A549 treated with CORT108297 at 1 μM for 4 hours (cell line): ENCODE measurements at places on chromosomes 7 and 10. TPM values are rescaled to one million over a fixed set of nuclear protein-coding genes. Genes with fewer than 3 reads are reported as not detected.

The SPDYE8 gene
- total RNA-seq, result not detected in 5 replicates

The SDHAF3 gene
- 20.5 to 42.5 TPM (median 21.2 TPM) in 5 replicates for total RNA-seq

The ELFN1 gene
- total RNA-seq, result 0.35 to 0.48 TPM (median 0.37 TPM) in 5 replicates

The HIP1 gene
- 14.0 to 20.4 TPM (median 19.3 TPM) in 5 replicates for total RNA-seq

The PLXNA4 gene
- 0.97 to 1.9 TPM (median 1.4 TPM) in 5 replicates for total RNA-seq

The PAOX gene
- 1.7 to 2.4 TPM (median 2.1 TPM) in 5 replicates for total RNA-seq

The SEMA3D gene
- 0.05 to 0.06 TPM (median 0.06 TPM) in 3 of 5 replicates, not detected in the others for total RNA-seq

The PRSS37 gene
- total RNA-seq, result not detected in 5 replicates

The PON1 gene
- 0.29 to 1.2 TPM (median 0.68 TPM) in 5 replicates for total RNA-seq

The UFSP1 gene
- total RNA-seq, result 3.7 to 7.5 TPM (median 5.2 TPM) in 5 replicates

The ASZ1 gene
- not detected in 5 replicates for total RNA-seq

The PARG gene
- total RNA-seq, result 15.2 to 22.1 TPM (median 18.6 TPM) in 5 replicates

The FFAR4 gene
- total RNA-seq, result 0.14 to 0.25 TPM (median 0.22 TPM) in 5 replicates

The SMKR1 gene
- total RNA-seq, result 11.8 to 13.3 TPM (median 12.4 TPM) in 5 replicates

The SYT15B gene
- total RNA-seq, result 2.7 to 4.2 TPM (median 3.7 TPM) in 5 replicates

The SND1 gene
- 104 to 109 TPM (median 107 TPM) in 5 replicates for total RNA-seq

The SPDYE1 gene
- not detected in 5 replicates for total RNA-seq

The ACBD7 gene
- total RNA-seq, result 0.72 to 1.1 TPM (median 0.80 TPM) in 5 replicates

The PITX3 gene
- total RNA-seq, result 0.37 to 0.51 TPM (median 0.43 TPM) in 5 replicates

The BICC1 gene
- total RNA-seq, result 18.0 to 27.3 TPM (median 21.2 TPM) in 5 replicates

The MINPP1 gene
- 26.3 to 29.0 TPM (median 26.5 TPM) in 5 replicates for total RNA-seq

The ZNF775 gene
- 4.6 to 7.6 TPM (median 6.5 TPM) in 5 replicates for total RNA-seq

The GRB10 gene
- 62.2 to 77.3 TPM (median 70.1 TPM) in 5 replicates for total RNA-seq

The DRGX gene
- total RNA-seq, result 0.06 to 0.09 TPM in 2 of 5 replicates, not detected in the others

The LRRTM3 gene
- total RNA-seq, result not detected in 5 replicates

The NPC1L1 gene
- total RNA-seq, result 0.01 to 0.08 TPM (median 0.06 TPM) in 5 replicates

The ANKMY2 gene
- 13.1 to 15.7 TPM (median 14.5 TPM) in 5 replicates for total RNA-seq

The SEMA4G gene
- 8.0 to 10.4 TPM (median 9.7 TPM) in 5 replicates for total RNA-seq

The GNAI1 gene
- total RNA-seq, result 32.5 to 39.0 TPM (median 36.2 TPM) in 5 replicates

The LBX1 gene
- total RNA-seq, result not detected in 5 replicates

The GSTO2 gene
- total RNA-seq, result 2.1 to 2.3 TPM (median 2.2 TPM) in 5 replicates

The C10orf71 gene
- total RNA-seq, result not detected in 5 replicates

The SLC39A12 gene
- total RNA-seq, result not detected in 5 replicates

The SNX13 gene
- total RNA-seq, result 14.1 to 17.9 TPM (median 15.0 TPM) in 5 replicates

The CPN1 gene
- total RNA-seq, result 0.14 to 0.32 TPM (median 0.23 TPM) in 5 replicates

The NPY4R2 gene
- total RNA-seq, result 18.0 to 34.7 TPM (median 31.2 TPM) in 5 replicates

The LEP gene
- total RNA-seq, result not detected in 5 replicates

The SUGCT gene
- total RNA-seq, result 0.56 to 1.6 TPM (median 0.95 TPM) in 5 replicates

The BLNK gene
- not detected in 5 replicates for total RNA-seq

The SEMA3A gene
- 3.9 to 6.7 TPM (median 5.6 TPM) in 5 replicates for total RNA-seq

The AMZ1 gene
- total RNA-seq, result 0.02 to 0.06 TPM in 2 of 5 replicates, not detected in the others
